ENCODE measurements at places on chromosomes 12 and 14. TPM values are rescaled to one million over a fixed set of nuclear protein-coding genes. Genes with fewer than 3 reads are reported as not detected.

CLEC12A gene
- total RNA-seq, result not detected

TAS2R20 gene
- 1.6 TPM for total RNA-seq

EMP1 gene
- 71.4 TPM for total RNA-seq

SERPINA12 gene
- not detected for total RNA-seq

KLHL33 gene
- 0.60 TPM for total RNA-seq

SCNN1A gene
- 0.16 TPM for total RNA-seq

HOXC12 gene
- total RNA-seq, result not detected

TAS2R50 gene
- 1.7 TPM for total RNA-seq

KCNH5 gene
- total RNA-seq, result 0.60 TPM

ARG2 gene
- total RNA-seq, result 0.34 TPM

SRRM4 gene
- total RNA-seq, result not detected

A2ML1 gene
- under 0.01 TPM for total RNA-seq

ALG10 gene
- 4.3 TPM for total RNA-seq

NRIP2 gene
- not detected for total RNA-seq

IQSEC3 gene
- 0.17 TPM for total RNA-seq

KRT1 gene
- total RNA-seq, result not detected

NUBPL gene
- total RNA-seq, result 6.0 TPM

E2F7 gene
- total RNA-seq, result 1.6 TPM

OGFOD2 gene
- 7.7 TPM for total RNA-seq

AQP6 gene
- not detected for total RNA-seq

PSMC6 gene
- total RNA-seq, result 85.4 TPM

MYO1H gene
- not detected for total RNA-seq

MGP gene
- 6.7 TPM for total RNA-seq

POTEG gene
- not detected for total RNA-seq

PRPH gene
- total RNA-seq, result 0.95 TPM

KLRG1 gene
- total RNA-seq, result 0.34 TPM

PDZRN4 gene
- total RNA-seq, result not detected

RAB21 gene
- total RNA-seq, result 33.4 TPM

PPTC7 gene
- total RNA-seq, result 5.4 TPM

GPR84 gene
- not detected for total RNA-seq

IFNG-AS1 gene
- total RNA-seq, result under 0.01 TPM

SERPINA9 gene
- not detected for total RNA-seq

BTBD7 gene
- 16.9 TPM for total RNA-seq

GPR137C gene
- total RNA-seq, result 0.79 TPM

CCDC198 gene
- total RNA-seq, result not detected

FGF6 gene
- not detected for total RNA-seq

FERMT2 gene
- 65.1 TPM for total RNA-seq

HHIPL1 gene
- total RNA-seq, result 8.6 TPM

CLEC9A gene
- not detected for total RNA-seq

CD163L1 gene
- total RNA-seq, result under 0.01 TPM

CPNE6 gene
- total RNA-seq, result not detected

COL2A1 gene
- total RNA-seq, result not detected

SCFD1 gene
- 125 TPM for total RNA-seq

PTGER2 gene
- 35.9 TPM for total RNA-seq

B3GNT4 gene
- 0.16 TPM for total RNA-seq

Data from bronchial smooth muscle cell (primary cell).